Stimulated activated CD4-positive, alpha-beta T cell treated with anti-CD3 and anti-CD28 coated beads, Interleukin-1b, Interleukin-23, amount 100 ng/mL, for 1 hour (primary cell): ENCODE measurements at places on chromosomes 4 and X.

- no peak for DNase-seq
Observed at GRCh38 chrX:38500866-38501265, 60.5 kb upstream of the TSPAN7 start.

GRCh38 chr4:152971053-152971452, 34.9 kb downstream of the FHDC1 start:
- DNase-seq = no peak

- no peak for DNase-seq
Observed at GRCh38 chrX:24899391-24899790, 116.4 kb downstream of the ARX start.

DNA sequence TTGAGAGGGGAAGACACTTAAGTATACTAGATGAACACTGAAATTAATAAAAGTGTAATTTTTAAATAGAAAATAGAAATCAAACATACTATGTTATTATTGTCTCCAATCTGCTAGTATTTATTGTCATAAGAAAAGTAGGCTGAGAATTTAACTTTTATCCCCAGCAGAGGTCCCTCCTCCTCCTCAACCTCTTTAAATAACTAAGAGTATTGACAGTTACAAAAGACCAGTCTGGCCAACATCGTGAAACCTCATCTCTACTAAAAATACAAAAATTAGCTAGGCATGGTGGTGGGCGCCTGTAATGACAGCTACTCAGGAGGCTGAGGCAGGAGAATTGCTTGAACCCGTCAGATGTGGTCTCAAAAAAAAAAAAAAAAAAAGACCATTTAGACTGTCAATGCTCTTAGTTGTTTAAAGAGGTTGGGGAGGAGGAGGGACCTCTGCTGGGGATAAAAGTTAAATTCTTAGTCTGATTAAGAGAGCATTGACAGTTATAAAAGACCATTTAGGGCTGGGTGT, 4.2 kb downstream of the SLC30A9 start:
- no peak for DNase-seq

- no peak for DNase-seq
Observed at GRCh38 chr4:121651597-121651996, 45.2 kb downstream of the ANXA5 start.

DNA sequence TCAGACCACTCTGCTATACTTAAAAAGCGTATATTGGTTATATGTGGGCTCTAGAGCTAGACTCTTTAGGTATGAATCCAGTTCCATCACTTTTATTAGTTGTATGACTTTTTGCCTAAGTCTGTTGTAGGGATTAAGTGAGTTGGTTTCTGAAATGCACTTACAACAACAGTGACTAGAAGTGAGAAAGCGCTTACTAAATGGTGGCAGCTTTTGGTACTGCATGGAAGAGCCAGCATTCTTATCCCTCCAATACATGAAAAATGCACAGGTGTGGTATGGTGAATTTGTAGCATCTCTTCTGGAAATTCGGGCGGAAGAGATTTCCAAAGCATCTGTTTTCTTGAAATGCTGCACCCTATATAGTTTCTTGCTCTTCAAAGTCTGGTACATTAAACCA, 117.1 kb downstream of the SPANXA1 start:
- no peak for DNase-seq

- no peak for DNase-seq
Observed at GRCh38 chrX:111609206-111609605, 71.8 kb upstream of the ALG13 start.

DNA sequence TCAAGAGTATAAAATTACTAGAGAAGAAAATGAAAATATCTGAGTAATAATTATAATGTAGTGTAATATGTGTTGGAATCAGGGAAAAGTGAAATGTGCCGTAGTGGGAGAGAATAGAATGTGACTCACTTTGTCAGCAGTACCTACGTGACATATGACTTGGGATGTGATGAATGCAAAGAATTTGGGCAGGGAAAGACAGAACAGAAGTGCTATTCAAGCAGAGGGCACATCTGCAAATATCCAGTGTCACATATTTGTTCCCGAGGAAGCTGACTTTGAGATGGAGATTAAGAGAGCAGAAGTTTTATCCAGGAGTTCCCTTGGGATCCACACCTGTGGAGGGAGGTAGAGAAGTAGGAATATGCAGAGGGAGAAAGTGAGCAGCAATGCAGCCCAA, 69.3 kb upstream of the HS3ST1 start:
- no peak for DNase-seq

GRCh38 chr4:158055668-158056067, 117.2 kb downstream of the GASK1B start:
- DNase-seq = no peak

- DNase-seq = no peak
Observed at GRCh38 chr4:83894831-83895230, 358.9 kb downstream of the GPAT3 start.

GRCh38 chrX:48511560-48511959, 2.8 kb downstream of the PORCN start:
- DNase-seq = no peak

GRCh38 chr4:924107-925096, 7.7 kb downstream of the GAK start:
- no peak for DNase-seq

DNA sequence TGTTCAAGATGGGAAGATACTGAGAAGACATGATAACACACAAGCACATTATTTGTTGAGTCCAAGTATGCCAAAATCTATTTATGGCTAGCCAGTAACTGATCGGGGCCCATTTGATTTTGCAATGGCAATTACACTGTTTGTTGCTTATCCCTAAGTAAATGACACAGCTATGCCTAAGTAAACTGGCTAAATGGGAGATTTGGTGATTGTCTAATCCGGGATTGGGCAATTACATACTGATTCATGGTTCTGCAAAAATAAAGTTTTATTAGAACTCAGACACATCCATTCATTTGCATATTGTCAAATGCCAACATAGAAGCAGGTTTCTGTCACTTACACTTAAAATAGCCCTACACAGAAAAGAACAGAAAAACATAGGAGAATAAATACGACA, 140.2 kb upstream of the TBL1X start:
- DNase-seq = no peak

- DNase-seq = no peak
Observed at GRCh38 chrX:51760657-51761056, 17.4 kb downstream of the GSPT2 start.

DNA sequence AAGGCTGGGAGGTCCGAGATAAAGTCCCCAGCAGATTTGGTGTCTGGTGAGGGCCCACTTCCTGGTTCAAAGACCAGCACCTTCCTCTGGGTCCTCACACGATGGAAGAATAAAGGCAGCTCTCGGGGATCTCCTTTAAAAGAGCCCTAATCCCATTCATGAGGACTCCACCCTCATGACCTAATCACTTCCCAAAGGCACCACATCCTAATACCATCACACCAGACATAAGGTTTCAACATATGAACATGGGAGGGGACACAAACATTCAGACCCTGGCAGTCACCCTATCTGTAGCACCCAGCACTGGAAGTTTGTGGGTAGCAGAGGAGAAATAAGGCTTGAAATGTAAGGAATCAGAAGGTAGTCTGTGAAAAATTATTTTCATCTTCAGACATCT, 112.9 kb upstream of the NOCT start:
- no peak for DNase-seq

DNA sequence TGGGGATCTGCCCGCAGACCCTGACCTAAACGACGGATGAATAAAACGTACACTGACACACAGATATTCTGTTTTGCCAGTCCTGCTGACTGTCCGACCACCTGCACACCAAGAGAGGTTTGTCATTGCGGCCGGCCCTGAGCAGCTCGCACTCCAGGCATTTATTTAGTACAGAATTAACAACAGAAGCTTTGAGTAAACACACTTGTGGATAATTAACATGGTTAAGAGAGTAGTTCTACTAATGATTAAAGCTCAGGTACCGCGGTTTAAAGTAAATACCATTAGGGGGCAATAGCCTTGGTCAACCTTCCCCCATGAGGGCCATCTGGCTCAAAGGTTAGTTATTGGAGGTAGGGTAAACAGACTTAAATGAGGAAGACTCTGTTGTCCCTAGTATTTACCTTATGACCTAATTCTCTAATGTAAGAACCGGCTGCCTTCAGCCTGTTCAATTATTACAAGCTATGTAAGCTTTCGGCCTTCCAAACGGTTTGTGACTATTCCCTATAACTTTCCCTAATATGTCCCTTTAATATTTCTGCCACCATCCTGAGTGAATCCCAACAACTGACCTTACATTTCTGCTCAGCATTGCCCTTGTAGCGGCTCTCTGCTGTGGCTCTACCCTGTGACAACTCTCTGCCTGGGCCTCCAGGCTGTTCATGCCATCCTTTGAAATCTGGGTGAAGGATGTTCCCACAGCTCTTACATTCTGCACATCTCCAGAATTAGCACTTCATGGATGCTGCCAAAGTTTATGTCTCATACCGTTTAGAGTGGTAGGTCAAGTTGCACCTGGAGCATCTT, 46.9 kb upstream of the SYTL5 start:
- DNase-seq = no peak

DNA sequence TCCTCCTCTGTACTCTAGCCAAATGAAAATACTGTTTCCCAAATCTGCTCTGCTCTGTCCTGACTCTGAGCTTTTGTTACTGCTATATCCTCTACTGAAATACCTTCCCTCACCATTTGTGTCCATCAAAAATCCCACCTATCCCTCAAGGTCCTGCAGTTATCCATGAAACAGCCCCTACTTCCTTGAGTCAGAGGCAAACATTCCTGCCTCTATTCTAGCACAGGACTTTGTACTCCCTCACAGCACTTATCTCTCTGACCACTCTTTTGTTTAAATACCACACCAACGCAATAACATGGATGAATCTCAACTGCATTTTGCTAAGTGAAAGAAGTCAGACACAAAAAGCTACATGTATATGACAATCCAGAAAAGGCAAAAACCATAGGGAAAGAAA, 10.5 kb upstream of the RNF128 start:
- DNase-seq = no peak

- no peak for DNase-seq
Observed at GRCh38 chr4:87235020-87235671, 14.7 kb upstream of the KLHL8 start.

GRCh38 chr4:133402616-133403015, 253.5 kb downstream of the PCDH10 start:
- DNase-seq = no peak

GRCh38 chrX:108456971-108457477, 17.4 kb downstream of the COL4A5 start:
- DNase-seq = no peak

- DNase-seq = no peak
Observed at GRCh38 chr4:153771046-153771445, 11.2 kb upstream of the RNF175 start.

DNA sequence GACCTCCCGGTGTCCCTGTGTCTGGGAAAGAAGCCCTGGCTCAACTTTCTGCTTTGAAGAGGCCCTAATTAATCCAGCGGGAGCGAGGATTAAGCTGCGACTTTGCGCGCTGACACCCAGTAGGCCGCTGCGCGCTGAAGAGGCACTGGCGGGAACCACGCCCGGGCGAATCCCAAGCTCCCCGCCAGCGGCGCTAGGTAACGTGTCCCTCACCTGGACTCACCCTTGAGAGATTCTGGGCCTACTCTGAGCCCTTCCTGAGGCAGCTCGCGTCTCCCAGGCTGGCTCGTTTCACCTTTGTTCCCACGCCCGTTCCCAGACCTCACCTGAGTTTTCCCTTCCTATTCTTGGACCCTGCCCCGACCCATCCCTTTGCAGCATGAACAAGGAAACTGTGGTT, 616 bp upstream of the KLHL34 start:
- DNase-seq = no peak

DNA sequence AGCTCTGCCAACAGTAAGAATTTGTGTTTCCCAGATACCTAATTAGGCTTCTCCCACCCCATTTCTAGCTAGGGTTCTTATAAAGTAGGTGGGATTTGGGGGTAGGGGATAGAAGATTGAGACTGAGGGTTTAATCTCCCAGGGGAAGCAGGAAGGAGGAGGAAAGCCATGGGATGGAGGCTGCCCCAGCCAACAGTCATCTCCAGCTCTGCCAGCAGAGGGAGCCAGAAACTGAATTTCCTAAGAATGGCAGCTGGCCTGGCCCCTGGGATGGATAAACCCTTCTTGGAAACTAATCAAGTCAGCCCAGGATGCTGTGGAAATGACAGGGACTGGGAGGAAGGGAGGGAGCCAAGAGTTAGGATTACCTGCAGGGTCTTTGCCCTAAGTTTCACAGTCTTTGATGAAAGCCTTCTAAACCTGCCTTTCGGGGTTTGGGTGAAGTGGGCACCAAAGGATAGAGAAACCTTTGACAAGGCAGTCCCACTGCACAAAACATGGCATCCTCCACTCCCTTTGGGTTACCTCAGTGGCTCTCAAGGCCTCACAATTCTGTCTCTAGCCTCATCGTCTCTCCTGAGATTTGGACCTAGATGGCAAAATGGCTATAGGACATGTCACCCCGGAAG, 6.7 kb upstream of the ERCC6L start:
- DNase-seq = no peak

GRCh38 chr4:7844594-7844991, 95.1 kb downstream of the AFAP1 start:
- no peak for DNase-seq

GRCh38 chrX:142312591-142312990, 107.5 kb upstream of the MAGEC2 start:
- no peak for DNase-seq
